Activated naive CD4-positive, alpha-beta T cell treated with anti-CD3 and anti-CD28 coated beads, Interleukin-2, amount 50 U/mL, for 16 hours (primary cell): ENCODE measurements at places on chromosomes 13 and 19.
A peak's percentile ranks its signal among the peaks of the same experiment; 100 is the strongest.

GRCh38 chr13:33775339-33776108 lies 42.4 kb upstream of the RFC3 start:
- no peak for DNase-seq

DNA sequence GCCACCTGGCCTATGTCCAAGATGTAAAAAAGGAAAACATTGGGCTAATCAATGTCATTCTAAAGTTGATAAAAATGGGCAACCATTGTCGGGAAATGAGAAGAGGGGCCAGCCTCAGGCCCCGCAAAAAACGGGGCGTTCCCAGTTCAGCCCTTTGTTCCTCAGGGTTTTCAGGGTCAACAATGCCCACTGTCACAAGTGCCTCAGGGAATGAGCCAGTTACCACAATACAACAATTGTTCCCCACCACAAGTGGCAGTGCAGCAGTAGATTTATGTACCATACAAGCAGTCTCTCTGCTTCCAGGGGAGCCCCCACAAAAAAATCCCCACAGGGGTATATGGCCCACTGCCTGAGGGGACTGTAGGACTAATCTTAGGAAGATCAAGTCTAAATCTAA lies 112.5 kb downstream of the ZNF486 start:
- DNase-seq: no peak

DNA sequence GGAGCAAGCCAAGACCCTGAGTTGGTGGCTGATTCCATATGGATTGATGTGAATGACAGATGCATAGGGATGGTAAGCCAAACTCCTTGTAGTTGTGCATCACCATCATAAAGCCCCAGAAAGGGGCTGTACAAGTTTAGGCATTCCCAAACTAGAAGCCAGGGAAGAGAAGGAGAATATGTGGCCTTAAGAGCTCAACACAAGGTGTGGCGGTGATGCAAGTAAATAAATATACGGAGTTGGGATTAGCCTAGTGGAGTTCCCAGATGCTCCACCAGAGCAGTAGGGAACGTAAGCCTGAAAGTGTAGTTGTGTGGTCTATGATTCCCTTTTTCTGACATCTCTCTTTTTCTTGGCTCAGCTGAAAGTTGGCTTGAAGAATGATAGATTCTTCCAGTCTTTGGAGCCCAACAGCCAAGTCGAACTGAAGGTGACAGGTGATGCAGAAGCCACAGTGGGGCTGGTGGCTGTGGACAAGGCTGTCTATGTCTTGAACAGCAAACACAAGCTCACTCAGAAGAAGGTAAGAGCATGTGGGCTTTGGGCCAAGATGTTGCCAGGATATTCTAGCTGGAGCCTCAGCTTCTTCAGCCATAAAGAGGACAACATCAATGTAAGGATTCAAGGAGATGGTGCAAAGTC lies 30.1 kb downstream of the RDH8 start:
- DNase-seq: no peak

- no peak for DNase-seq
Observed at GRCh38 chr13:72384879-72385278, 342.6 kb downstream of the MZT1 start.

- DNase-seq: peak; percentile 62
Observed at GRCh38 chr19:6736169-6736916, 1.0 kb downstream of the GPR108 start.

DNA sequence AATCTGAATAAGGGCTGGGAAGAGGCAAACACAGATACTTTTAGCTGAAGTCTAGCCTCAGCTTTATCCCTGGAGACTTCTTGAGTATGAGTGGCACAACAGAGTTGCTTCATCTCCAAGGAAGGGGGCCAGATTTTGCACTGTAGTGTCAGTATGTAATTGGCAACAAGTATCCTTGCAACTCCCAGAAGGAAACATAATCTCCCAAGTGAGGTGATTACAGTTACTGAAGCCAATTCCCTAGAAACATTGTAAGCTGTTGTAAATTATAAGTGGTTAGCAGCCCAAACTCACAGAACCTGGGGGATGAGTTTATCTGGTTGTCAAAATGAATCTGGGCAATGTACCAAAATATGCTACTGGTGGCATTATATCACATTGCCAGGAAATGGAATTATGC lies 2065.7 kb upstream of the PCDH20 start:
- DNase-seq: no peak

- DNase-seq: no peak
Observed at GRCh38 chr13:41416276-41416675, 41.1 kb upstream of the RGCC start.

- no peak for DNase-seq
Observed at GRCh38 chr13:113161433-113161832, 3.0 kb downstream of the PROZ start.

GRCh38 chr19:1364070-1364704 lies 19.5 kb upstream of the NDUFS7 start:
- DNase-seq: peak; percentile 33

GRCh38 chr19:7756258-7756657 lies 6.8 kb upstream of the CLEC4M start:
- no peak for DNase-seq

DNA sequence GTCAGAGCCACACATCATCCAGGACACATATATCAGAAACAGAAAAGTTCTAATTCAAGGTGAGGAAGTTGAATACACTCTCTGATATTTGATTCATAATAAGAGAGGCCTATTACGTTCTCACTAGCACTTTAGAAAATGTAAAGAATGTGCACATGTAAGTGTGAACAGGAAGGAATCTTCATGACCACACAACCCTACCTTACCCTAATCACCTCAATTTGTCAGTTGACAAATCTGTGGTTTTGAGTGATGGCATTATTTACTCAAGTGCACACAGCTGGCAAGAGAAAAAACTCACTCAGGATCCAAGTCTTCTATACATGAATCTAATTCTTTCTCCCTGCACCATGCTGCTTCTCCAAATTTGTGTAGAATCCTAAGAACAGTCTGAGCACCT lies 445.8 kb downstream of the SUCLA2 start:
- no peak for DNase-seq

GRCh38 chr13:96667294-96668018 lies 326.8 kb downstream of the OXGR1 start:
- DNase-seq: no peak

DNA sequence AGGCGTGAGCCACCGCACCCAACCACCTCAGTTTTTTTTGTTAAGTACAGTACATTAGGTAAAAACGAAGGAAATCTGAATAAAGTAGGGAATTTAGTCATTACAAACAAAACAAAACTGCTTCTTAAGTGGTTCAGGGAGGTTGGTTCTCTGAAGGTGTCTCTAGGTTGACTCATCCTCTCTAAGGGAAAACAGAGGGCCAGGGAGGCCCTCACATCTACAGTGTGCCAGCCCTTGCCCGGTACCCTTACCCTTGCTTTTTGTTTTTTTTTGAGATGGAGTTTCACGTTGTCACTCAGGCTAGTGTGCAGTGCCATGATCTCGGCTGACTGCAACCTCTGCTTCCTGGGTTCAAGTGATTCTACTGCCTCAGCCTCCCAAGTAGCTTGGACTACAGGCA lies 17.2 kb upstream of the JUND start:
- no peak for DNase-seq

GRCh38 chr19:10182076-10182475 lies 12.7 kb downstream of the DNMT1 start:
- DNase-seq: no peak

GRCh38 chr19:45439190-45439568 lies 15.5 kb upstream of the ERCC1 start:
- DNase-seq: no peak

DNA sequence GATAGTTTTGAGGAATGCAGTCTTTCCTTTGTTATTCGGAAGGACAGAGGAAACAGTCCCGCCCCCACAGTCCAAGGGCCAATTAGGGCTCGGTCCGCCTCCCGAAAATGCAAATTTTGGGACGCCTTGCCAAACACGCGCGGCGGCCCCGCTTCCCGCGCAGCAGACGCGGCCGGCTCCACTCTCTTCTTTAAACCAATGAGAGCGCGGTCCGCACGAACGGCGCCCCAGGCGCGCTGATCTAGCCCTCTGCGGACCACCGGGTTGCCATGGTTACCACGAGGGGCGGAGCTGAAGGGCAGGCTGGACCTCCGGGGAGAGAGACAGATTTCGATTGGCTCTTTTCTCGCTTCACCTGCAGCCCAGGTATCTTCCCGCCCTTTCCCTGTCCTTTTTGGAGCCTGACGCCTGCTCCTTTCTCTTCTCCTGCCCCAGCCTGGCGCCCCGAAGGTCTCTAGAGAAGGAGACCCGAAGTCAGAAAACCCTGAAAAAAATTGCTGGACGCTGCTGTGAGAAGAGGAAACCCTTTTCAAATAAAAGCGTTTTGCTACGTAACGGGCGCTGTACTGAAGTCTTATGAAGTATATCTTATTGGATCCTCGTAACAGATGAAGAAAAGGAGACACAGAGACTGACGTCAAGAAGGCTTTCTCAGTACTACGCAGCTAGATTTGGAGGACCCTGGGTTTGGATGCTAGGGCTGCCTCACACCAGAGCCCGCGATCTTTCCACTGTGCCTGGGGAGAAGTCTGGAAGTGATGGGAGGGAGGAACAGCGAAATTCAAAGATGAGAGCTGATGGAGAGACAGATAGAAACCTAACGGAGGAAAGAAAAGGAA lies 2.0 kb downstream of the PTH2 start:
- peak; percentile 38 for DNase-seq

- DNase-seq: no peak
Observed at GRCh38 chr19:48514123-48514458, 2.5 kb upstream of the LMTK3 start.

DNA sequence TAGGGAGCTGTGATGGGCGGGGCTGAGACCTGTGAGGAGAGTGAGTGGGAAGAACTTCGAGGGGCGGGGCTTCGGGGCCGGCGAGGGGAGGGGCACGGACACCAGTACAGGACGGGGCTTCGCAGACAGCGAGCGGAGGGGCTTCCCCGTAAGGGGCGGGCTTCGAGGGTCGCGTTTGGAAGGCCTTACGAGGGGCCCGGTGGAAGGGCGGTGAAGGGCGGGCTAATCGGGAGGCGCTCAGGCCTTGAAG lies 4.1 kb upstream of the EMP3 start:
- peak; percentile 94 for DNase-seq

- DNase-seq: no peak
Observed at GRCh38 chr13:113731192-113732175, 27.5 kb upstream of the TMEM255B start.

GRCh38 chr13:40191186-40191980 lies 475.1 kb downstream of the FOXO1 start:
- DNase-seq: no peak

GRCh38 chr13:48731001-48731658 lies 77.4 kb downstream of the CYSLTR2 start:
- no peak for DNase-seq

GRCh38 chr19:7795555-7796161 lies 32.6 kb downstream of the CLEC4M start:
- DNase-seq: no peak

DNA sequence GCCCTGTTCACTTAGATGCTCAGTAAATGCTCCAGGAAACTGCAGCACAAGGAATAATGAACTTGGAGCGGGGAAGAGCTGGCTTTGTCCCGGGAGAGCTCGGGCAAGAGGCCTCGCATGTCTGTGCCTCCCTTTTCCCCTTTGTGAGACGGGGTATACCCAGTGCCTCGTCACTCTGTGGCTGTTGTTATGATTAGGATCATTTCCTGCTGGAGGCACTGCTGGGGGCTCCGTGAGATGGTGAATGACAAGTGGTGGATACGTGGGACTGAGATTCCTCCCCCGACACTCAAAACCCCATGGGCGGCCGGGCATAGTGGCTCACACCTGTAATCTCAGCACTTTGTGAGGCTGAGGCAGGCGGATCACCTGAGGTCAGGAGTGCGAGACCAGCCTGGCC lies 1.1 kb upstream of the PLVAP start:
- no peak for DNase-seq

GRCh38 chr13:80555796-80556678 lies 215.1 kb upstream of the SPRY2 start:
- no peak for DNase-seq

DNA sequence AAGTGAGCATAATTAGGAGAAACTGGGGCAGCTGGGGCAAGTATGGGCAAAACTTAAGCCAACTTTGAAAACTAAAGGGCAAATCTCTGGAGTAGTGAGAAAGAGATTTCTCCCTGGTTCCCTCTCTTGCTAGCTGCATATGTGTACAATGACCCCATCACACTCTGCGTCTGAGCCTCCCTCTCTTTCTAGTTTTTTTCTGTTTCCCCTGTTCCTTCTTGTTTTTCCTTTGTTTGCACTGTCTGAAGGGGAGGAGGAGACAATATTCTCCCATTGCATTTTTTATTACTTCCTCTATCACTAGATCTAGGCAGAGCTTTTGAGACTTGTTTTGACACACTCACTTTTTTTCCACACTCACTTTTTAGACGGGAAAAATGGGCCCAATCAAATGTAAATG lies 11.2 kb upstream of the CLDN10 start:
- no peak for DNase-seq
